ENCODE measurements at places on chromosomes 3 and 15.

- DNase-seq: no peak
Measured at GRCh38 chr3:25043177-25043576, 384.9 kb upstream of the RARB start.

GRCh38 chr3:195900436-195901355, 7.7 kb downstream of the TNK2 start:
- no peak for DNase-seq

GRCh38 chr3:143652118-143652517, 196.2 kb downstream of the SLC9A9 start:
- DNase-seq: no peak

DNA sequence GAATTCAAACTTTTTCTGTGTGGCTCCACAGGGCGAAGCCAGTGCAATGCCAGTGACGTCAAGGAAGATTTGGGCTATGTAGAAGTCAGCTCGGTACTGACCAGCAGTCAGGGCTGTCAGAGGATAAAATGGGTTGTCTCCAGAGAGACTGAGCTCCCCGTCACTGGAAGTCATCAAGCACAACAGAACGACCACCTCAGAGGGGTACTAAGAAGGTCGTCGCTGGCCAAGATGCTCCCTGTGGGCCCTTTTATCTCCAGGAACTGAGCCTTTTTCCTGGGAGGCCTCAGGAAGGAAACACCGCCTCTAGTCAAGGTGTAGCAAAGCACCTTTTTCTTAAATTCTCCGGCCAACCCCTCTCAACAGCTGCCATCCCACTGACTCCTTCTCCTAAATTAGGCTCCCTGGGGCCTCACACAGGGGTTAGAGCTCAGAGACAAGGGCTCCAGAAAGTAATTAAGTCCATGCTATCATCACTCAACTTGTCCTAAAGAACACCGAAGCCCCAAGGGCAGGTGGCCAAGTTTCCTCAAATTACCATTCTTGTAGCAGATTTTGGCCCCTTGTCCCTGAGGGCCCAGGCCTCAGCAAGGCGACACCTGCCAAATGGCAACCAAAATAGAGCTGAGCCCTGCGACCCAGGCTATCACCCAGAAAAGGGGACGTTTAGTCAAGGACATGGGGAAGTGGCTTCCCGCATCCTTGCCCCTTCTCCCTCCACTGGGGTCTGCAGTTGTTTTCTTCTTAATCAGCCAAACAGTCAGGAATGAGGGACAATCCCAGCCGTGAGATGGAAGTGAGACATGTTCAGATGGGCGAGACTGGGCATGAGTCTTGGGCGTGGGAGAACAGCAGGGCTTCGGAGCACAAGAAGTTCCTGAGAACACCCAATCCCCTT, 48.0 kb downstream of the SSUH2 start:
- no peak for DNase-seq

DNA sequence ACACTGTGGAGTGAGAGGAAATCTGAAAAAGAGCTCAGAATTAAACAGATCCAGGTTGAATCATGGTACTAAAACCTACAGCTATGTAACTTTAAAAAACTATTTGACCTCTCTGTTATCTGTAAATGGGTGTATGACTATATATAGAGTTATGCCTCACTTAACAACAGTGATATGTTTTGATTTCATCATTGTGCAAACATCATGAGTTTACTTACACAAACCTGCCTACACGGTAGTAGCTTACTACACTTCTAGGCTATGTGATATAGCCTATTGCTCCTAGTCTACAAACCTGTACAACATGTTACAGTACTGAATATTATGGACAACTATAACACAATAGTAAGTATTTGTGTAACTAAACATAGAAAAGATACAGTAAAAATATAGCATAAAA, 191.6 kb upstream of the MEIS2 start:
- DNase-seq: no peak

- DNase-seq: no peak
Measured at GRCh38 chr3:71051893-71052687, 531.4 kb downstream of the FOXP1 start.

- DNase-seq: peak; percentile 51
Measured at GRCh38 chr3:114408736-114409670, 115.2 kb downstream of the TIGIT start.

GRCh38 chr3:192307631-192308030, 419.7 kb downstream of the FGF12 start:
- no peak for DNase-seq

DNA sequence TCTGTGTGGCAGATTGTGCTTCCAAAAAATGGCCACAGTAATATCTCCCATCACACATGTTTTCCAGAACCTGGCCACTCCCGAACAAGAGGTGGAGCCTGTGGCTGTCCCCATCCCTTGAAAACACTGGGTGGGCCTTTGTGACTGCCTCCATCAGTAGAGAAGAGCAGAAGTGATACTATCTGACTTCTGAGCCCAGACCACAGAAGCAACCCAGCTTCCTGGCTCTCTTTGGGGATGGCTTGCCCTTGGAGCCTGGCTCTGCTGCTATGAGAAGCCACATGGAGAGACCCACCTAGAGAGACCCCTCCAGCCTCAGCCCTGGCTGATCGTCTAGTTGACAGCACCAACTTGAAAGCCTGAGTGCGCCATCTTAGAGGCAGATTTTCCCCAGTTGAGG, 39.8 kb upstream of the CMTM8 start:
- DNase-seq: no peak

DNA sequence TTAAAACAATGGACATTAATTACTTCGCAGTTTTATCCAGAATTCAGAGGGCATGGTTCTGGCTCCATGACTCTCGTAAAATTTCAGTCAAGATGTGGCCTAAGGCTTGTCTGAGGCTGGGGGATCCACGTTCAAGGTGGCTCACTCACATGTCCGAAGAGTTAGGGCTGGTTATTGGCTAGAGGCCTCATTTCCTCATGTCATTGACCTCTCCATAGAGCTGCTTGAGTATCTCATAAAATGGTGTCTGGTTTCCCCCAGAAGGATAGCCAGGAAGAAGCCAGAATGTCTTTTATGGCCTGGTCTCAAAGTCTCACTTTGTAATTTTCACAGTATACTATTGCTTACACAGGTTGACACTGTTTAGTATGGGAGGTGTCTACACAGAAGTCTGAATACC, 67.3 kb upstream of the DCBLD2 start:
- DNase-seq: no peak

DNA sequence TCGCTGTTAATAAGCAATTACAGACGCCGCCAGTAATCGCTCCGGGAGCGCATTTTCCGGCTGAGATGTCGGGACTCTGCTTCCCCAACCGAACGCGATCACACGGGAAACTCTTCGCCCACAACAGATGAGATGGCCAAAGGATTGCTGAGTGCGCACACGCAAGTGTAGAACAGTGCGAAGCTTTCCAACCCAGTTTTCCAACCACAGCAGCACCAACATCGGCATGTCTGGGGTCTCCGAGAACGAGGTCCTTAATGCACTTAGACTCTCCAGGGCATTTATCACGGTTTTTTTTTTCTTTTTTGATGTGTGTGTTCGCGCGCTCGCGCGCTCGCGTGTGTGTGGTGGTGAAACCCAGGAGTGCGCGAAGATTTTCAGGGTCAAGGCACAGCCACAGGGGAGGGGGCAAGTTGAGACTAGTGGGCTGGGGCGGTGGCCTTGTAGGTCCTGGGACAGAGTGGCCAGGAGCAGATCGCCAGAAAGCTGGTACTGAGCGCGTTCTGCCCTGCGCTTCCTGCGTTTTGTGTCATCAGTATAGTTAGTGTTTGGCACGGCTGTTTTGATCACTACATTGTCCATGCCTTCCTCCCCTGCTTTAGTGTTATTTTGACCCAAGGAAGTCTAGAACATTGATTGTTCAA, 1.8 kb upstream of the EOMES start:
- DNase-seq: no peak

GRCh38 chr15:99042892-99043291, 35.3 kb upstream of the PGPEP1L start:
- no peak for DNase-seq

DNA sequence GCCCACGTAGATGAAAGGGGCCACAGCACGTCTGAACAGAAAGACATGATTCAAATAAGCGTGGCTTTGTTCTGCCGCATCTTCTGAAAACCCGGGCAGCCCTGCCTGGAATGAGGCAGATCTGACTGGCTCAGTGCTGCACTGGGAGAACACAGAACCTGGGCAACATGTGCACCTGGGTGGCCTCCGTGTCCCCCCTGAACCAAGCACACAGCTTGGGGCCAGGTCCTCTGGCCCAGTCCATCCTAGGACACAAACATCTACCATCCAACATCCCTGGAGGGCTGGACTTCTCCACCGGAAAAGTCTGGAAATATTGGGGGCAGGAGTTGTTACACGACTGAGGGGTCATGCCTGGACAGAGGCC, 119.4 kb downstream of the ADAMTS17 start:
- DNase-seq: no peak

DNA sequence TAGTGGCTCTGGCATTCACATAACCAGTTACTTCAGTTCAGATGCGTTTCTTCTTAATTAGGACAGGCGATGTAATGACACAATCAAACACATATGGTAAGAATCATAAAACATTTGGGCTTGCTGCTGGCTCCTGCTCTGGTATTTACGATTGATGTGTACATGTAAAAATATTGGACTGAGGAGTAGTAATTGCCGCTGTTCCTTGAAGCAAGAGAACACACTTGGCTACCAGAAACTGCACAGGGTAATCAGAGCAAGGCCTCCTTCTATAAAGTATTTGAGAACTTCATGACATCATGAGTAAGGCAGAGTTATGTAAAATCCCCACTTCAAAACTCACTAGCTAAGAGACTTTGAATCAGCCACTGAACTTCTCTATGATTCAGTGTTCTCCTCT, 158.1 kb downstream of the SSR3 start:
- DNase-seq: no peak

DNA sequence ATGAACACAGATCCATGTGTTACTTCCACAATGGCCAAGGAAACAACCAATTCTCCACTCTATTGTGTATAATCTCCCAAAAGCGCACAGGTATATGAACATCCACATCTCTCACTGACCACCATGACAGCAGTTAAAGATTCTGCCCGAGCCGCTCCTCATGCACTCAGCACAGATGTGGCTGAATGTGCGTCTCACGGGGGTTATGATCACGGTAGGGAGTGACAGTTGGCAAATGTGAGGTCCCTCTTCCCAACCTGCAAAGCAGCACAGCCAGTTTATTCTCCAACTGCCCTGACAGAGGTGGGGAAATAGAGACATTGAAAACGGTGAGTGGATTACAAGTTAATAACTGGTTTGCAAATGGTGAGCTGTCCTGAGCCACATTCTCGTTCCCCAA, 17.6 kb downstream of the FOXP1 start:
- no peak for DNase-seq

DNA sequence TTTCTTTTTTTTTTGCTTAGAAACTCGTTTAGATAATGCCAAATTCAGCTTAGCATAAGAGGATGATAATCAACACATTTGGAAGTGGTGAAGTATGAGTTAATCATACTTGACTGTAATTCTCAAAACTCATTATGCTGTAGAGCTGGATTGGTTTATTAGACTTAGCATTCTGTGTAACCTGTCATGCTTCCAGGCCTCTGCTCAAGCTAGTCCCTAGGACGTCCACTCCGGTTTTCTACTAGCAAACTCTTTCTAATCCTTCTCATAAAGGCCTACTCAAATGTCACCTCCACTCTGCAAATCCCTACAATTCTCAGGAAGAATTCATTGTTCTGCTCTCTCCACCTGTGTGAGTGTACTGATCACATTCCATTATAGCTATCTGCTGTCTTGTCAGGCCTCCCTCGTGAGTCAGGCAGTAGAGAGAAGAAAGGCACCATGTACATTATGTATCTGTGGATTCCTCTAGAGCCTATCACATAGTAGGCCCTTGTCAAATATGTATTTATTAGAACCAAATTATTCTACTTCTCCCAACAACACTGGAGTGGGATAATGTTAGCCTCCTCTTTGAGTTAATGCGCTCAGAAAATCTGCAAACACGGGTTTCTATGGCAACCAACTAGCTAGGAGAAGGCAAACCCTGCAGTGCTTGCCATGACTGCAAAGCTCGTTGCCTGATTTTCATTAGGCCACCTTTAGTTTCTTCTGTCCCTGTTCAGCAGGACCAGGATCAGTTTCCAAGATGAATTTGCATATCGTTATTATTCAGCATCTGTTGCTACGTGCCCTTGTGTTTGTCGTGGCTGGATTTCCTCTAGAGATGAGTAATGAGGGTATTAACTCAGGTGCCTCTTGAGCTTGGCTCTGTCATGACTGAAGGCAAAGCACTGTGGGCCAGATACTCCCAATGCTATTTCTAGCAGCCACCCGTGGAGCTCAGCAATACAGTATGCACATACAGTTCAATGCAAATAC, 30.7 kb downstream of the ATP13A5 start:
- DNase-seq: peak; percentile 44

GRCh38 chr3:44396200-44397171, 57.9 kb downstream of the TCAIM start:
- peak; percentile 48 for DNase-seq

GRCh38 chr3:188734395-188734794, 437.4 kb upstream of the TPRG1 start:
- DNase-seq: peak; percentile 28

DNA sequence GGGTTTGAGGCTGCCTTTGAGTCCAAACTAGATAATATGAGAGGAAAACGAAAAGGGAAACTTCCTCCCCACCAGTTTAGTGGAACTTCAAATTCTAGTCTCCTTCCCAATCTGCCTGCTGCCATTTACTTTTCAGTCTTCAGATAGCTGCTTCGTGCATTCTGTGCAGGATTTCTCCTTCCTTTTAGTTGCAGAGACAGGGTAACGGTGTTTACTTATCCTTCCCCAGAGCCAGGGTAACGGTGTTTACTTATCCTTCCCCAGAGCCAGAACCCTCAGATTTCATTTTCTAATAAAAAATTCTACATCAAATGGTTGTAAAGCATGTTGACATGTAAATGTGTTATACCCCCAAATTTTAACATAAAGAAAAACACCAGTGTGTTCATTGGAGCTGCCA, 282.6 kb downstream of the VPS13C start:
- no peak for DNase-seq

- DNase-seq: no peak
Measured at GRCh38 chr3:31226346-31226745, 306.4 kb upstream of the STT3B start.

GRCh38 chr15:77074350-77074749, 3.4 kb upstream of the TSPAN3 start:
- DNase-seq: no peak

DNA sequence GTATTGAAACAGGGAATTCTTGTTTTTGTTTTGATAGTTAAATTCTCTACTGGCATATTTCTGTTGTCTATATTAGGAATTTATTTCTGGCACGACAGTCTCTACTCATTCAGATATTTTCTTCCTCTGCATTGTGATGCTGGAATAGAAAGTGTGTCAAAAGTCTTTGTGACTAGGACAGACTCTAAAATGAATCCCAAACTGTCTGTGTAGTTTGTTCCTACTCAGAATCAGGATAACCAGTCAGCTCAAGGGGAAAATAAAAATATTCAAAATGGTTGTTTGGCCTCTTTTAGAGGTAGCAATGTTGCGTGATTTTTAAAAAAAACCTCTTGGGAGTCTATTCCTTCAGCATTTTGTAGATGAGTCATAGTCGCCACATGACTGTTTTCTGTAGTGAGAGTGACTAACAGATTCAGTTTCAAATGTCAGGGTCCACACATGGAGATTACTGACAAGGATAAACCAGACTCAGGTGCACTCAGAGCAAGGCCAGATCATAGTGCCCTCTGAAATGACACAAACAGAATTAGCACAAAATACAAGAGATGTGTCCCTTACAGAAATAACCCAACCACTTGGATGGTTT, 13.1 kb downstream of the SLC7A14 start:
- DNase-seq: no peak
